Nucleus accumbens (tissue), 56 donors: ENCODE measurements at places on chromosomes 4 and X.
A peak's percentile ranks its signal among the peaks of the same experiment; 100 is the strongest.

- no peak for DNase-seq
These were observed 207.2 kb upstream of the SLIT2 start for GRCh38 chr4:20044502-20044911.

DNA sequence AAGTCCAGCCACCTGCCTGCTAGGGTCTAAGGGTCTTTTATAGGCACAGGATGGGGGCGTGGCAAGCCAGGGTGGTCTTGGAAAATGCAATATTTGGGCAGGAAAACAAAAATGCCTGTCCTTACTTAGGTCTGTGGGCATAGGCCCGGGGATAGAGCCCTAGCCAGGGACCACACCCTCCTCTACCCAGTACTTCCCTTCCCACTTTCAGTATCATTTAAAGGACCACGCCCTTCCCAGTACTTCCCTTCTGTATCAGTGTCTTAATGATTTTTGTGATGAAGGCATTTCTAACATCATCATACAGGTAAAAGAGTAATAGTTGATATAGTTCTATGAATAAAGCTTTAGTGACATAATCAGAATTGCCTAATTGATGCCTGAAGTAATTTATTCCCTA, 11.4 kb downstream of the BANK1 start:
- DNase-seq = no peak

GRCh38 chr4:4689694-4690440, 148.0 kb upstream of the STX18 start:
- DNase-seq = no peak

- no peak for DNase-seq
These were observed 25.3 kb downstream of the APBB2 start for GRCh38 chr4:41189076-41189475.

DNA sequence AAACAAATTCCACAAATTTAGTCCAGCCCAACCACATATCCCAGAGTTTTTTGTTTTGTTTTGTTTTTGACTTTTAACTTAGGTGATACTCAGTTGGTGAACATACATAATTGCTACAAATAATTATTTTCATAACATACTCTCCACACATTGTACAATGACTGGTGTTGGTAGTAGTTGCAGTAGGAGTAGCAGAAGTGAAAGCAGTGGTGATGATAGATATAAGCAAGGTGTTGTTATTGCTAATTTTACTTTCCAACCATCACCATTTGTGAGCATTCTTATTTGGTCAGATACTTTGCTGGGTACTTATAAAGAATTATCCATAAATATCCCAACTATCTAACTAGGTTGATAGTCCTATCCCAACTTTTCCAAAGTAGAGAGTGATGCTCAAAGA, 47.3 kb downstream of the ARHGAP24 start:
- DNase-seq = no peak

GRCh38 chr4:97942951-97943350, 200.3 kb downstream of the STPG2 start:
- no peak for DNase-seq

- DNase-seq = no peak
These were observed 231.3 kb upstream of the STK26 start for GRCh38 chrX:131791608-131792355.

GRCh38 chrX:103157496-103158316, 57.2 kb upstream of the BEX4 start:
- DNase-seq = peak; percentile 0

- DNase-seq = peak; percentile 35
These were observed 990 bp downstream of the HNRNPD start for GRCh38 chr4:82372517-82373485.

DNA sequence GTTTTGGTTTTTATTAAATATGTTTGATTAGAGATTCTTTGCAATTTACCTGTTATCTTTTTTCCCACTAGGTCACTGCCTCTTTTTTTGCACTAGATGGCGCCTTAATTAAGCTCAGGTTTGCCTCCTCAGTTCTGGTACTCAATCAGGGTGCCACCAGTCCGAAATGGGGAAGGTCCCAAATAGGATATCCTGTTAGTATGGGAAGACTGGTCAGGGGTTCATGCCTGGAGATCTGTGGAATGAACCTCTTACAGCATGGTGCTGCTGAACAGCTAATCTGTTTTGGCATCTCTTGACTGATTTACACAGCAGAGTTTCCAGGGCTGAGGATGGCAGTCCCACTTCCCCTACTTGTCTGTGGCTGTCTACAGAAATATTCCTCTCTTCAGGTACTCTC, 24.2 kb upstream of the VSIG1 start:
- DNase-seq = no peak

DNA sequence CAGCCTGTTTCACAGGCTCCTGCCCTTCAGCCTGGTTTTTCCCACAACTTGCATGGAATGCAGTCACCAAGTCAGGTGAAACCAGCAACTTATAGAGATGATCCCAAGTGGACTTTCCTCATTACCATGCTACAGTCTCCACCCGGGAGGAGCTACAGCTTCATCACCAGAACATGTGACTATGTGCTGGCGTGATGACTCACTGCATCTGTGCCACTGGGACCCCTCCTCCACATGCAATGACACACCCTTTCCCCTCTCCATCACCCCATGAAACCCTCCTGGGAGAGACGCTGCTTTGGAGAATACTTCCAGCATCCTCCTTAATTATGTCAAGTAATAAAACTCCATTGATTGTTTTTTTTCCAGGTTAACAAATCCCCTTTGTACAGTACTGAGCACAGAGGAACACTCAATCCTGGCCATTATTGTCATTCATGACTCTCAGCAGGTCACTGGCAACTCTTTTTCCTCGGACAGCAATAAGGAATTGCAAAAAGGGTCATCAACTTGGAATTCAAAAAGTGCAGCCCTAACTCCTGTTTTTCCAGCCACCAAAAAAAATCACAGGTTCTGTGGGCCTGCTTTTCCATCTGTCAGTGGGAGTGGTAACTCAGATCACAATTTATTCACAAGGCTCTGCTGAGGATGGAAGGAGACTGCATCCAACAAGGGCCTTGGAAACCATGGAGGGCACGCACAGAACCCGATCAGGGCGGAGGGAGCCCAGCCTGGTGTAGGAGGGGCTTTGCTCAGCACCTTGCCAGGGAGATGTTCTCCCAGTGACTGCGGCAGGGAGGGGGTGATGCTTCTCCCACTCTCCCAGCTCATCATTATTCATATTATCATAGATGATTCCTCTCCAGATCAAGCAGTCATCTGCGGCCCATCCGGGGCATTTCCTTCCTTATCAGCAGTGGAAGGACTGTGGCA, 17.4 kb downstream of the QDPR start:
- peak; percentile 12 for DNase-seq

GRCh38 chrX:28610746-28611145, 23.5 kb downstream of the IL1RAPL1 start:
- no peak for DNase-seq

DNA sequence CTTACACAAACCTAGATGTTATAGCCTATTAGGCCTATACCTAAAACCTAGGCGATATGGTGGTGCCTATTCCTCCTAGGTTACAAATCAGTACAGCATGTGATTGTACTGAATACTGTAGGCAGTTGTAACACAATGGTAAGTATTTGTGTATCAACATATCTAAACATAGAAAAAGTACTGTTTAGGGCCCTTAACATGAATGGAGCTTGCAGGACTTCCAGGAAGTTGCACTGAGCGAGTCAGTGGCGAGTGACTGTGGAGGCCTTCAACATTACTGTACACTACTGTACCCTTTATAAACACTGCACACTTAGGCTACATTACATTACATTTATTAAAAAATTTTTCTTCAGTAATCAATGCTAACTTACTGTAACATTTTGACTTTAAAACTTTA, 37.8 kb downstream of the WWC2 start:
- no peak for DNase-seq

- DNase-seq = no peak
These were observed 358.9 kb downstream of the FBXO8 start for GRCh38 chr4:173924561-173924960.

DNA sequence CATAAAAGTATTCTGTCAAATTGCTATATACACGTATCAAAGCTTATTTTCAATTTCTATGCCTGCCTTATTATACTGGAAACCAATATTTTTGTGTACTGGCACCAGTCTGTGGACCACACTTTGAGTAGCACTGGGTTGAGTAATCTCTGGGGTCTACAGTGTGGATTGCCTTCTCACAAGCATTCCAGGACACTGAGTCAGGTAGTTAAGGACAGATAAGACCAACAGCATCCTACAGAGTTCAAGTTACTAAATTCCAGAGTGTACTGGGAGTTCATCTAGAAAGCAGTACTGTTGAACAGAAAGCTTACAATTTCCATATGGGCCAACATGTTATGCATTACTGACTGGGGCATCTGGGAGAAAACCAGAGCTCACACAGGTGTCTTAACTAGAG, 61.8 kb downstream of the VMA21 start:
- DNase-seq = no peak

DNA sequence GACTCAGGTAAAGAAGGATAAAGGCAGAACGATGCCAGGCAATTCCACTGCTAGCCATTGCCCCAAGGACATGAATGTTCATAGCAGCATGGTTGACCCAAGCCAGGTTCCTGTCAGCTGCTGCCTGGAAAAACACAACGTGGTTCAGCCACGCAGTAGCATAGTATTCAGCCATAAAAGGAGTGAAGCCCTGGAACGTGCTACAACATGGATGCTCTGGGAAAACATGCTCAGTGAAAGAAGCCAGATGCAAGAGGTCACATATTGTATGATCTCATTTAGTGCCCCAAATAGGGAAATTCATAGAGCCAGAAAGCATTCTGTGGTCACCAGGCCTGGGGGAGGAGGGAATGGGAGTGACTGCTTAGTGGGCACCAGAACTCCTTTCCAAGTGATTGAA, 129.8 kb downstream of the GPR143 start:
- DNase-seq = no peak

- DNase-seq = no peak
These were observed 167.9 kb downstream of the MAML3 start for GRCh38 chr4:139986106-139986505.

DNA sequence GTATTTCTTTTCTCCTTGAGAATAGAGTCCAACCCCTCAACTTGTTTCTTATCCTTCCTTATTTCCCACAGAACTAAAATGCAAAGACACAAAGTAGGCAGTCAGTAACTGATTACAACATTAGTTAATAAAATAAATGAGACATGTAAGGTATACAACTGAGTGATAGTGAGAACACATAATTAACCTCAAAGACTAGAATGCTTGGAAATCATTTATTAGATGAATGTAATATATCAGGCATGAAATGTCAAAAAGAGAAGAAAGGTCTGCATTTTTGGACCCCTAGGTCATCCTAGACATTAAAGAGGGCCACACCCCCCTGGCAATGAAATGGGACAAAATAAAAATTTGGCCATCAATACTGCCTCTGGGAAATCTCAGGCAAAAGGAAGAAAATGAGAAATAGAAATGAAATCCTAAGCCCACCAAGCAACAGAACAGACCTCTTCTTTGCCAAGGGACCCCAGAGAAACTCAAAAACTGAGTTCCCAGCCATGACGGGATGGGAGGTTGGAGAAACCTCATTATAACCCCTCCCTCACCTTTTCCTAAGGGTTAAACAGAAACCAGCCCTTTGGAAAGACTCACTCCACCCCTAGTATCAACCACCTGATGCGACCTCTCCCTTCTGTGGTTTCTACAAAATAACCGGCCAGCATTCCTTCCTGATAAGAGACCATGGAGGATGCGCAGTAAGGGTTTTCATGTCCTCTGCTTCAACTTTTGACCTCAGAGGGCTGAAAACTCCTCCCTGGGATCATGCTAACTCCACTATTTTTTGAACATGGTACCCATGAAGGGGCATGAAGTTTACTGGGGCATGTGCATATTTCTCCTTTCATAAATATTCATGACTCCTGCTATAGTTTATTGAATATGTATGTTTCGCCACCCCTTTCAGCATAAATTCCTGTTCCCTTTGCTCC, 90.0 kb upstream of the EXOC1L start:
- DNase-seq = no peak

DNA sequence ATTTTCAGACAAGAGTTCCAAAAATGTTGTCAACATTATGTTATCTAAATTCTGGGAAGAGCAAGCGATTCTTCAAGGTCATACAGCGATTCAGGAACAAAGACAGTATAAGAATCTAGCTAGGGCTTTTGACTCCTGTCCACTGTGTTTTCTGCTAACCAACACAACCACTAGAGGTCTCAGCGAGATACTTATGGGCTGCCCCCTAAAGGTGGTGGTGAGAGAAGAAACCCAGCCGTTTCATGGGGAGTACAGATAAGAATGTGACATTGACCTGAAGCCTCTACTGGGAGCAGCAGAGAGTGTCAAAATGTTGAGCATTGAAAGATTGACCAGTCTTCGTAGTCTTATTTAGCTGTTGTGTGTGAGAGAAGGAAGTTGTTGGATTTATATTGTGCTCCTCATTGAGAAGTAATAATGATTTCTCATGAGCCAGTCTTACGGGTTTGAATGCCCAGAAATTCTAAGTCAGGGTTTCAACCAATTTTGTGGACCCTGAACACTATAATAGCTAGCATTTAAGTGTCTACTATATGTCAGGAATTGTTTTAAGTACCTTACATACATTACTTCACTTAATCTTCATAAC, 168.3 kb downstream of the SPRY1 start:
- no peak for DNase-seq

DNA sequence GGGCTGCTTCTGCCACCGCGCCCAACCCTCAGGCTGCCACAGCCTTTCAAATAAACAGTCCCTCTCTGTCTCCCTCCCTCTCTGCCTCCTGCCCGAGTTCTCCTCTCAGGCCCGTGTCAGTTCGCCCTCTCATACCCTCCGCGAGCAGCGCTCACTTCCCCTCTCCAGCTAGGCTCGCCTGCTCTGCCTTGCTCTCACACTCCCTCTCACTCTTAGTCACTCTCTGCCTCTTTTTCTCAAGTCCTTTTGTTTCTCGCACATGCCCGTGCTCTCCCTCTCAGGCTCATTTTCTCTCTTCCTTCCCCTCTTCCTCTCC, 3.2 kb downstream of the EFNB1 start:
- no peak for DNase-seq

GRCh38 chrX:78540171-78540570, 119.0 kb downstream of the RTL3 start:
- DNase-seq = no peak

DNA sequence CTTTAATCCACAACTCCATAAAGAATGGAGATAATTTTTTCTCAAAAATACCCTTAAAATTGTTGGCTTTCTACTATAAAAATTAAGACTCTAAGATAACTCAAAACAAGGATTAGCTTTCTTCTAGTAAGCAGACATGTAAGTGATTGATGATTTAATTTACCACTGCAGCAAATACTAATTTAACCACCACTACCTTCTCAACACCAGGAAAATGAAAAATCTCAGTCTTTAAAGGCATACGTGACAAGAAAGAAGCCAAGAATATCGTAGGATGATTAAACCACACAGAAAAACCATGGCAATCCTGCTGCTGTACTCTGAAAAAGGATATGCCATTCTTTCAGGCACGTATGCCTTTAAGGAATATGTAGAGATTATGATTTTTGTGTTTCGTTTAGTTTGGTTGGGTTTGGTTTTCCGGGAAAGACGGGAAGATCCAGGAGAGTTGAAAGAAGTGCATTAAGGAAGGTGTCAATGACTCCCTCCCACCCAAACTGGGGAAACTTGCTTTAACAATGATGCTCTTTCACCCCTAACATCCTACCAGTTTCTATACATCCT, 881 bp downstream of the LRCH2 start:
- DNase-seq = no peak

GRCh38 chr4:8433136-8433535, 7.4 kb downstream of the ACOX3 start:
- no peak for DNase-seq
